Astrocyte (in vitro differentiated cells and primary cell): ENCODE measurements at places on chromosomes 5 and 9. TPM values are rescaled to one million over a fixed set of nuclear protein-coding genes. Genes with fewer than 3 reads are reported as not detected.

DNA sequence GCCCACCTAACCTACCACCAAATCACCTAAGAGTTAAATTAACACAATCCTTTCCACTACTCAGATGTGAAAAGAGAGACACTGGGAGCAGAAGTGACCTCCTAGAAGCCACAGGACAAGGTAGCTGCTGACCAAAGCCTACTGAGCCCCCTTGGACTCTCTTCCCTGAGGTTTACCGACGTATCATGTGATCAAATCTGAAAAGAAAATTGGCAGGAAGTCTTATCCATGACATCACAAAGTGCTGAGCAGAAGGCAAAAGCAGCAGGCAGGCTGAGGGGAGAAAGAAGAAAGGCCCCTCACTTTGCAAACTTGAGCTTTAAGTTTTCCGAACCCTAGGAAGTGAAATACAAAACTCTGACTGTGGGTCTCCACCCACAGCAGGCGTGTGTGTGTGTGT, 11.1 kb downstream of the PRELID2 start:
- H3K27ac ChIP-seq, result no peak overlapping the region
- DNase-seq, result peak; percentile 47
- no peaks in the 10 kb centered on the region for H3K4me1 ChIP-seq
- H3K4me3 ChIP-seq, result no peak overlapping the region
- no peaks in the 10 kb centered on the region for H3K36me3 ChIP-seq
- H3K27me3 ChIP-seq, result no peaks in the 10 kb centered on the region

- no peaks in the 10 kb centered on the region for H3K36me3 ChIP-seq
- H3K27ac ChIP-seq, result no peak overlapping the region
- H3K27me3 ChIP-seq, result no peaks in the 10 kb centered on the region
- H3K4me1 ChIP-seq, result no peaks in the 10 kb centered on the region
- no peak overlapping the region for H3K4me3 ChIP-seq
- no peak for DNase-seq
Measured at GRCh38 chr5:136511046-136511445, 145.7 kb upstream of the TRPC7 start.

ASS1 gene
- 117 and 182 TPM in 2 replicates for total RNA-seq

CCDC192 gene
- total RNA-seq, result not detected in 2 replicates

GRCh38 chr5:55894135-55894534, 43.0 kb downstream of the IL31RA start:
- H3K4me1 ChIP-seq, result peaks cover 13% of the 10 kb centered on the region
- no peak for DNase-seq
- no peaks in the 10 kb centered on the region for H3K36me3 ChIP-seq
- no peak overlapping the region for H3K27ac ChIP-seq
- no peak overlapping the region for H3K4me3 ChIP-seq

- peaks cover 17% of the 10 kb centered on the region for H3K4me1 ChIP-seq
- no peaks in the 10 kb centered on the region for H3K36me3 ChIP-seq
- no peak overlapping the region for H3K4me3 ChIP-seq
- DNase-seq, result no peak
Measured at GRCh38 chr9:134208310-134208841, 44.0 kb upstream of the RNU6ATAC start.

DNA sequence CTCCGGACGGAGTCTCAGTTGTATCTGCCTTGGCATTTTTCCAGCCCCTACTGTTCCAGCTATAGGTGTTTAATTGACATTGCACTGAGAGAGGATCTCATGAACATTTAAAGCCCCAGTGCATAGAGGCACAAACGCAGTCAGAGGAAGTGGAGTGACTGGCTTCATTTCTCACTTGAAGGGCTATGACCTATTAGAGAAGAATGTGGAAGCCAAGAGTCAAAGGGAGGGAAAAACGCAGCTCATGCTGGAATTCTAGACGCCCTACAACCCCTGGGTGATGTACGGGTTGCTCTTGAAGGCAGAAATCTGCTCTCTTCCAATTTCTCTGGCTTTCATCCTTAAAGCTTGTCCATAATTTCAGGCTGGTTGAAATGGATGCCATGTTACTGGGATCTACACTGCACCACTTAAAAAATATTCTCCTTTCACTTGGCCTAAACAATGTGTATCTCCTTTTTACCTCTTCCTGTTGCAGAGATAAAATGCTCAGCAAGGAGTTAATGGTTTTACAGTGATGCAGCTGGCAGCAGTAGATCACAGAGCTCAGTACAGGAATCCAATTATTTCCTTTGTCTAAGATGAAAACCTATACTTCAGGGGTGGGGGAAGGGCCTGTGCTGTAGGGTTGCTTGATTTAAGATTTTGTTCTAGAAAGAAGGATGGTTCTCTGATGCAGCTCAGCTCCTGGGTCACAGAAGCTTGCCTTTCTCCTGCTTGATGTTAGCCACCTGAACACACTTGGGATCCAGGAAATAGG, 61.8 kb upstream of the MAMDC2 start:
- H3K36me3 ChIP-seq, result no peaks in the 10 kb centered on the region
- peak; percentile 72 for DNase-seq
- H3K4me3 ChIP-seq, result no peak overlapping the region

- no peak overlapping the region for H3K27ac ChIP-seq
- no peak overlapping the region for H3K4me3 ChIP-seq
- H3K4me1 ChIP-seq, result peaks cover 5% of the 10 kb centered on the region
- DNase-seq, result peak; percentile 17
Measured at GRCh38 chr9:93081081-93081529, 14.9 kb upstream of the CARD19 start.

COL27A1 gene
- total RNA-seq, result 27.6 and 31.2 TPM in 2 replicates
